ENCODE measurements at places on chromosomes 5 and 9.

GRCh38 chr9:136251264-136252115, 5.9 kb upstream of the QSOX2 start:
- DNase-seq, result no peak

DNA sequence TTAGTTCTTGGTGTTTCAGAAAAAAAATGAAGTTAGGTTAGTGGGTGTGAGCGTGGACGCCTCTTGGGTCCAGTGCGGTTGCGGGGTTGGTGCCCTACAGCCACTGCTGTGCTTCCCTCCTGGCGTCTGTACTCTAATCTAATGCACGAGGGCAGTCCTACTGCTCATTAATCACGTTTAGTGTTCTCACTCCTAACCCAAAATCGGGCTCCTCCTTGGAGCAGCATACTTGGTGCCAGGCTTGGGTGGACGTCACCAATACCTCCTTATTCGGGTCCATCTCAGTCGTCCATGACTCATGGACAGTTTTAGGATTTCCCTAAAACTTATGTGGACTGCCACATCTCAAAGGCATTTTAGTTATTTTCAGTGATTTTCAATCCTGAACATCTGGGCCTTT, 41.6 kb downstream of the TRIO start:
- DNase-seq, result no peak

GRCh38 chr9:28930766-28931165, 1357.5 kb upstream of the C9orf72 start:
- DNase-seq, result no peak

- DNase-seq, result no peak
Measured at GRCh38 chr9:123345567-123345955, 10.4 kb upstream of the CRB2 start.

DNA sequence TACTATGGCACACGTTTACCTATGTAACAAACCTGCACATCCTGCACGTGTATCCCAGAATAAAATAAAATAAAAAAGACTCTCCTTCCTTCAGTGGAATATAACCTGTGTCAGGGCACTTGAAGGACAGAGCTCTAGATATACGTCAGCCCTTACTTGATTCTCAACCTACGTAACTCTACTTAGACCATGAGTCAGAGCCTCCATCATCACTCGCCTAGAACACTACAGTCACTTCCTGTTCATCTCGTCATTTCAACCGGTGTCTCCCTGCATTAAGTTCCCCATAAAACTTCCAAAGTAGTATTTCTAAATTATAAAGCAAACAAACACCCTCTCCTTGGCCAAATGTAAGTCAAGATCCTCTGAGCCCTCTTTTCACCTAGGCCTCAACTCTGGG, 243.5 kb upstream of the CCNG1 start:
- no peak for DNase-seq
